ENCODE measurements at places on chromosomes 2 and 18. TPM values are rescaled to one million over a fixed set of nuclear protein-coding genes. Genes with fewer than 3 reads are reported as not detected.
A peak's percentile ranks its signal among the peaks of the same experiment; 100 is the strongest.

Gene ZDBF2
- total RNA-seq = 3.9 TPM

Gene ZBTB7C
- not detected for total RNA-seq

Gene GKN2
- not detected for total RNA-seq

Gene NFATC1
- 79.4 TPM for total RNA-seq

Gene ACVR2A
- total RNA-seq = 6.0 TPM

Gene SOCS6
- total RNA-seq = 0.42 TPM

DNA sequence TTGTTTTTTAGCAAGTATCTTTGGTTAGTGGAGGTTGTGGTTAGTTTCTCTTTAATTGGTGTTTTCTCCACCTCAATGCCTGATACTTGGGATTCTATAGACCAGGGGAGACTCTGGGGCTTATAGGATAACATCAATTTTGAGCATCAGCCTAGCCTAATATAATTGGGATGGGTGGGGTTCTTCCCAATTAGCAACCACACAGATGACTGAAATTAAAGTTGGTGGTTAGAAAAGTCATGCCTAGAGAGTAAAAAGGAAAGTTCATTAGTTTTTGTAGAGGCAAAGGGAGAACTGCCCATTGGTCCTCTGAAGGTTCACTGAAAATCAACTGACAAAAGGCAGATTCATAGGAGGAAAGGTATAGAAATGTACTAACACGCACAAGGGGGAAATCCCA is 843.3 kb downstream of the TSN start:
- no peak for DNase-seq

- DNase-seq = no peak
These were observed 467.7 kb upstream of the CELF4 start for GRCh38 chr18:38033282-38033681.

DNA sequence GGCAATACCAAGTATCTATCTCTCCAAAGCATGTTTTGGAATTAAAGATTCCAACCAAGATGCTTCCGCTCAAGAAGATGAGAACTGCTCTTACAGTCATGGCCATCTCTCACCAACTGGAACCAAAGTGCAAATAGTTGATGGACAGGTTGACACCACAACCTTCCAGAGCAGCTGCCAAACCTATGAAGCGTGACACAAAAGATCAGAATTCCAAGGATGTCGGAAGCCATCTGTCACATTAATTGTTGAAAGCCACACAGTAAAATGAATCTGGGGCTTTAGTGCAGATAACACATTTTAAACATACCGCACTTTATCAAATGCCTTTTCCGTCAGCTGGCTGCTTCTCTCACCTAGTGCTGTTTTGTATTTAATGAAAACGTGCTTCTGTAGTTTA is 195.7 kb downstream of the CDH20 start:
- DNase-seq = no peak

DNA sequence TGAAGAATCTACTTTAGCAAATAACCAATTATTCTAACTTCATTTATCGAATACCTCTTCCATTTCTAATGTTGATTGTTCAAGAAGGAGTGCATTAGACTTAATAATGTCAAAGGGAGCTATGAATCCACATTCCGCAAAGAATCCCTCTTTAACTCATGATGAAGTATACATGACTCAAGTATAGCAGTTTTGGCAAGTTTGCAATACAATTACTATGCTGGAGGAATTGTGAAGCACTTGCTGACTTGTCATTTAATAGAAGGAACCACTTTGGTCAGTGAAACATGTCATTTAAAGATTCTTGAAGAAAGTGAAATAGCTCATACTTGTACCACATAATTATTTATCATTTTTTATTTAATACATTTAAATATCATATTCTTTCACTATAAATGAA is 125.1 kb downstream of the SLC39A10 start:
- no peak for DNase-seq

- peak; percentile 6 for DNase-seq
These were observed 86.5 kb downstream of the LRP2 start for GRCh38 chr2:169275696-169276444.

GRCh38 chr2:75798569-75798968 is 87.9 kb upstream of the GCFC2 start:
- DNase-seq = no peak

GRCh38 chr2:216216951-216217903 is 108.1 kb downstream of the XRCC5 start:
- peak; percentile 47 for DNase-seq
